ENCODE measurements at places on chromosomes 6 and 20.

- DNase-seq: no peak
These were observed 2.6 kb upstream of the OSBPL2 start for GRCh38 chr20:62235777-62236157.

- DNase-seq: peak; percentile 78
These were observed 530.3 kb downstream of the RFPL4B start for GRCh38 chr6:112877134-112878100.

- DNase-seq: no peak
These were observed 246.2 kb downstream of the LRFN2 start for GRCh38 chr6:40340957-40341356.

- DNase-seq: no peak
These were observed 18.9 kb downstream of the TMEM14A start for GRCh38 chr6:52689857-52690256.

GRCh38 chr6:41186031-41186562 lies 14.9 kb downstream of the TREML2 start:
- no peak for DNase-seq

- DNase-seq: no peak
These were observed 4.7 kb upstream of the MAP3K4 start for GRCh38 chr6:160986851-160987250.

DNA sequence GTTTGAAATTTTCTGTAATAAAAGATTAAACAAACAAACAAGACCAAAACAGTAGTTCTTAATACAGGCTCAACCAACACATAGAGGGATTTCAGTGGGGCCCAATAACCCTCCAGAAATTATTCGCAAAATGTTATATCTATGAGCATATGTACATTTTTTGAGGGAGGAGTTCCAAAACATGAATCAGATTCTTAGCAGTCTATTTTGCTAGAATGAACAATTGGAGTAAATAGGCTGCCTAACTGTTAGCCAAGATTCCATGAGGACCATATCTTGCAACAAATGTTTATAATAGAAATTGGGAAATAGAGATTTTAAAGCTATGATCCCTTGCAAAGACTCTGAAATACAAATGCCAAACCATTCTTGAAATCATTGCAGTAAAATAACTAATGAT lies 186.3 kb downstream of the AKAP7 start:
- DNase-seq: no peak

DNA sequence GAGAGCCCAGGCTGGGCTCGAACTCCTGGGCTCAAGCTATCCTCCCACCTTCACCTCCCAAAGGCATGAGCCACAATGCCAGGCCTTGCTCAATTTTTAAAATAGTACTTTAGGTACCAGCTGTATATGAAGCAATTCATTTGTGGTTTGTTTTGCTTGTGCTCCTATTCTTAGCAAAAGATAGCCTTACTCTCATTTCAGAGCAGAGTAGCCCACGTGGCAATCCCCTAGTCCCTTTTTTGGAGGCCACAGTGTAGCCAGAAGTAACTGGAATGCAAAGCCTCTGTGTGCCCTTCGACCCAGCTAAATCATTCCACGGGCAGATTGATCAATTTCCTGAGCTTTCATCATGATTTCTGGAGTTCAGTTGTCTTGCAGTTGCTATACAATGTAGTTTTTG lies 372.2 kb downstream of the NRN1 start:
- no peak for DNase-seq

- DNase-seq: no peak
These were observed 170.3 kb upstream of the TAB2 start for GRCh38 chr6:149147195-149147594.

GRCh38 chr6:157838718-157839430 lies 15.8 kb downstream of the SNX9 start:
- DNase-seq: no peak

- DNase-seq: no peak
These were observed 11.7 kb upstream of the MAPK13 start for GRCh38 chr6:36118550-36119107.

GRCh38 chr6:168238159-168238909 lies 81.2 kb downstream of the DACT2 start:
- DNase-seq: no peak

Measured in brain microvascular endothelial cell (primary cell).